Left renal cortex interstitium (tissue), 4 donors: ENCODE measurements at places on chromosomes 4 and X. TPM values are rescaled to one million over a fixed set of nuclear protein-coding genes. Genes with fewer than 3 reads are reported as not detected.

DNA sequence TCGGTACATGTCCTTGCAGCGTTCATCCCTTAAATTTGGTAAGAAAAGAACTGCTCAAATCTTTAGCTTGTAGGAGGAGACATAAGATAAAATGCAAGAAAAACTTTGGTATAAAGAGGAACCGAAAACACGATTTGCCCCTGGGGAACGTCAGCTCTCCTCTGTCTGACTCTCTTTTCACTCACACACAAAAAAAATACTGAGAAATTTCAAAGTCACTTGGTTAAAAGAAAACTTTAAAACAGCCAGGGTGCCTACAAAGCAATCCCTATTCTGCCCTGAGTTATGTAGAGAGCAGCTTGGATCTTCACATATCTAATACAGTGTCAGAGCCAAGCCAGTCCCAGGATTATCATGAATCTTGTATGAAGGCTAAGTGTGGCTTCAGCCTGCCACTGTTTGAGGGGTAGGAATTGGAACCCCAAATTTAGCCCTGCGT lies 248.5 kb upstream of the CXXC4 start:
- no peak for DNase-seq

- no peak for DNase-seq
These were observed 184.1 kb downstream of the TEX13C start for GRCh38 chrX:125503769-125504168.

DNA sequence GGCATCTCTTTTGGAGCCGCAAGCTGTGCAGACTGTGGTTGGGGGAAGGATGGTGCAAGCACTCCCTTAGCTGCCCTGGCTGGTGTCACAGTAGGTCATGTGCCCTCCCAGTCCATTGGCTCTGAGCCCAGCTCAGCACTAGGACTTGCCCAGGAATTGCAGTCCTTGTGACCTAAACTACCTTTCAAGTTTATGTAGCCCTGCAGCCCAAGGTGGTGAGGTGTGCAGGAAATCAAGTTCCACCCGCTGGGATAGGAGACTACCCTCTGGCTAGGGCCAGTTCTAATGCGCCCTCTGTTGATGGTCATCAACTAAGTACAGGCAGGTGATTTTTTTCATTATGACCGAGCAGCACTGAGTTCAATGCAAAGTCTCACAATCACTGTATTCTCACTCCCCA lies 335.2 kb downstream of the UBE2NL start:
- no peak for DNase-seq

GRCh38 chr4:1345903-1346780 lies 866 bp upstream of the UVSSA start:
- DNase-seq: peak; percentile 54

DNA sequence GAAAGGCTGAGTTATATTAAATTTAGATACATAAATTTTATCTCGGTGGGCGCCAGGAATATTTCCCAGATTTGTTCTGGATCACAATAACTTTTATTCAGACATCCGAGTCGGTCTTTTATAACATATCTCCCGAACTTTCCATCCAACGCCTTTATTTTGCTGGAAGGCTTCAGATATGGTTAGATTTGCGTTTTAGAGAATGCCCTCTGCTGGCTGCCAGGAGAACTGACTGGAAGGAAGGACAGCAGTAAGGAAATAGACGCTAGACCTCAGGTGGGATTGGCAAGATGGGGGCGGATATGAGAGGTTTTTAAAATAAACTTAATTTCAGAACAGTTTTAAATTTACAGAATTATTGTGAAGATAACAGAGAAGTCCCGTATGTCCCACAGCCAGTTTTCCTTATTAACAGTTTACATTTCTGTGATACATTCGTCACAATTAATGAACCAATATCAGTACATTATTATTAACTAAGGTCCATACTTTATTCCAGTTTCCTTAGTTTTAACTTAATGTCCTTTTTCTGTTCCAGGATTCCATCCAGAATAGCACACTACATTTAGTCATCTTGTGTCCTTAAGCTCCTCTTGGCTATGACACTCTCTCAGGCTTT lies 4.6 kb upstream of the KANTR start:
- DNase-seq: no peak

DNA sequence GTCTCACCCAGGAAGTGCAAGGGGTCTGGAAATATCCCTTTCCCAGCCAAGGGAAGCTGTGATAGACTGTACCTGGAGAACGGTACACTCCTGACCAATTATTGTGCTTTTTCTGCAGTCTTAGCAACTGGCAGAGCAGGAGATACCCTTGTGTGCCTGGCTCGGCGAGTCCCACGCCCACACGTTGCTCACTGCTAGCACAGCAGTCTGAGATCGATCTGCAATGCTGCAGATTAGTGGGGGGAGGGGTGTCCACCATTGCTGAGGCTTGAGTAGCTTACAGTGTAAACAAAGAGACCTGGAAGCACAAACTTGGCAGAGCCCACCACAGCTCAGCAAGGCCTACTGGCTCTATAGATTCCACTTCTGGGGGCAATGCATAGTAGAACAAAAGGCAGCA lies 138.5 kb downstream of the CHRDL1 start:
- no peak for DNase-seq

PPEF2 gene
- polyA plus RNA-seq: 0.56 TPM

P2RY10 gene
- 0.16 TPM for polyA plus RNA-seq

IGFBP7 gene
- 663 TPM for polyA plus RNA-seq

DNA sequence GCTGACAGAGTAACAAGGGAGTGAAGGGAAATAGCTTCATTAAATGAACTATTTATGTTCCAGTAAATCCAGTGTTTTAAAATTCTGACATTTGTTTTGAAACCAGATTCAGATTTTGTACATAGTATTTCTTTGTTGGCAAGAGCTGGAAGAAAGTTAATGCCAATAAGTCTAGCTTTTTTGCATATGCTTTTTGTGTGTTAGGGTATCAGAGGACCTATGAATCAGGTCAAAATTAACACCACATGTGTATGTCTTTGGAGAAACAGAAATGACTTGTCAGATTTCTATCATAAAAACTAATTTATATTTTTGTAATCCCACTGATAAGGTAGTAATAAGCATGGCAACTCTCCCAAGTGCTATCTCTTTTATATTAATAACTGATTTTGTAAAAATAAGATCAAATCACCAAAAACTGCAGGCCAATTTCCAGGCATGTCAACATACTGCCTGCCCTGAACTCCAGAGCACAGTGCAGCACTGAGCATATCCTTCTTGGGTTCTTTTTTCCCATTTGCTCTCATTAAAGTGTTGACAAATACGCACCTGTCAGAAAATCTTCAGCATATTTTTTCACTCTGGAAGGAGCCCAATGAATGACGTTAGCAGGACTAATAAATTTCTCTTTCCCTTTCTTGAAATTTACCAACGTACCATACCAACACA lies 65.5 kb downstream of the SH3RF1 start:
- no peak for DNase-seq

GRCh38 chrX:5559386-5559785 lies 669.3 kb downstream of the NLGN4X start:
- no peak for DNase-seq

- no peak for DNase-seq
These were observed 2.7 kb downstream of the SLC38A5 start for GRCh38 chrX:48467281-48467761.

RASGEF1B gene
- 12.7 TPM for polyA plus RNA-seq

CFAP47 gene
- polyA plus RNA-seq: 0.49 TPM

DNA sequence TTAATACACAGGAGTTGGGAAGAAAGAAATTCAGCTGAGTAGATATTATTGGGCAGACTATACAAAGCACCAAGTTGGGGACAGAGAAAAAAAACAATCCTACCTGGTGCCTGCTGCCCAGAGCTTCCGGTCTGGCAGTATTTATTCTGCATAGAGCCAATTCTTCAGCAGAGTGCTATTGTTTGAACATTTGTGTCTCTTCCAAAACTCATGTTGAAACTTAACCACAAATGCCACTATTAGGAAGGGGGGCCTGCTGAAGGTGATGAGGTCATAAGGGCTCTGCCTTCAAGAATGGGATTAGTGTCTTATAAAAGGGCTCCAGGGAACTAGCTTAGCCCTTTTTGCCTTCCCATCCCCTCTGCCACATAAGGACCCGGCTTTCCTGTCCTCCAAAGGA lies 136.2 kb downstream of the EVC2 start:
- no peak for DNase-seq

DNA sequence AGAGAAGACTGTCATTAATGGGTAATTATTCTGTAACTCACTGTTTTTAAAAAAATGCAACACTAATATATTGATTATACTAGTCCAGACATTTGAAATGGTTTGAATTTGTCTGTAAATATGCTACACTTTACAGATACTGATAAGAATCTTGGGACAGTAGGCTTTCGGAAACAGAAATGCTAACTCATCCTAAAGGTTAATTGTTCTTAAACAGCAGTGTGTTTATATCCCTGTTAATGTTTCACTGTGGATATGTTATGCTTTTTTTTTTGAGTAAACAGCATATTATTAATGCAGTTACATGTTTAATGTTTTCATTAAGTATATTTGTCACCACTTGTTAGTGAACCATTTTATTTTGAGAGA lies 31.4 kb downstream of the EXOC1 start:
- no peak for DNase-seq
